ENCODE measurements at places on chromosomes 12 and 14. TPM values are rescaled to one million over a fixed set of nuclear protein-coding genes. Genes with fewer than 3 reads are reported as not detected.

The MGST1 gene
- 132 TPM for polyA plus RNA-seq

The TCL1A gene
- 0.95 TPM for polyA plus RNA-seq

DNA sequence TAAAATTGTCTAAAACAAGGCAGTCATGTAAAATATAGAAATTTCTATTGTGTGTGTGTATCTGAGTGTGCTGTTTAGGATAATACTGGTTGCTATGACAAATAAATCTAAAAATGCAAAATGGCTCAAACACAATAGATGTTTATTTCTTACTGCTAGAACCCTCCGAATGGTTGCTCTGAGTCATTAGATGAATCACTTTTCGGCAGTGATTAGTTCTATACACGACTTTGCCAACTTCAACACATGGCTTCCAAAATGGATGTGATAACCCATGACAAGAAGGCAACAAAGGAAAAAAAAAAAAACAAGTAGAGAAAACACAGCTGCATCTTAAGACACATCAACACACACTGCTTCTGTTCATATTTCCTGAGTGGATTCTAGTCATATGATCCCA lies 729.2 kb downstream of the AACS start:
- no peak for DNase-seq
- no peaks in the 10 kb centered on the region for H3K4me1 ChIP-seq
- no peaks in the 10 kb centered on the region for H3K36me3 ChIP-seq
- H3K27ac ChIP-seq: no peak overlapping the region
- H3K27me3 ChIP-seq: no peaks in the 10 kb centered on the region

DNA sequence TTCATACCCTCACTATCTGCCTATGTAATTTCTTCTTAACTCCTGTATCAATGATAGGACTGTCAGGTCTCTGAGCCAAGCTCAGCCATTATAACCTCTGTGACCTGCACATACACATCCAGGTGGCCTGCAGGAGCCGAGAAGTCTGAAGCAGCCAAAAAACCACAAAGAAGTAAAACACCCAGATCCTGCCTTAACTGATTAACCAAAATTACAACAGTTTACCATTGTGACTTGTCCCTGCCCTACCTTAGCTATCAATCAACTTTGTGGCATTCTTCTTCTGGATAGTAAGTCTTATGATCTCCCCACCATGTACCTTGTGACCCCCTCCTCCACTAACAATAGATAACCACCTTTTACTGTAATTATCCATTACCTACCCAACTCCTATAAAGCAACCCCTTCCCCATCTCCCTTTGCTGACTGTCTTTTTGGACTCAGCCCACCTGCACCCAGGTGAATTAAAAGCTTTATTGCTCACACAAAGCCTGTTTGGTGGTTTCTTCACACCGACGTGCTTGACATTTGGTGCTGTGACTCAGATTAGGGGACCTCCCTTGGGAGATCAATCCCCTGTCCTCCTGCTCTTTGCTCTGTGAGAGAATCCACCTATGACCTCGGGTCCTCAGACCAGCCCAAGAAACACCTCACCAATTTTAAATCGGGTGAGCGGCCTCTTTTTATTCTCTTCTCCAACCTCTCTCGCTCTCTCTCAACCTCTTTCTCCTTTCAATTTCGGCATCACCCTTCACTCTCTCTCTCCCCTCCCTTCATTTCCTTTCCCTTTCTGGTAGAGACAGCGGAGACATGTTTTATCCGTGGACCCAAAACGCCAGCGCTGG lies 11.5 kb upstream of the LGMN start:
- no peak for DNase-seq
- H3K4me1 ChIP-seq: no peaks in the 10 kb centered on the region
- no peaks in the 10 kb centered on the region for H3K27me3 ChIP-seq
- H3K36me3 ChIP-seq: no peaks in the 10 kb centered on the region

GRCh38 chr12:123024819-123025391 lies 44.4 kb downstream of the ARL6IP4 start:
- no peaks in the 10 kb centered on the region for H3K27me3 ChIP-seq
- peaks cover 3% of the 10 kb centered on the region for H3K4me1 ChIP-seq
- no peak overlapping the region for H3K4me3 ChIP-seq
- H3K36me3 ChIP-seq: peaks cover 30% of the 10 kb centered on the region
- H3K27ac ChIP-seq: no peak overlapping the region

The C12orf54 gene
- polyA plus RNA-seq: 0.86 TPM

The KLRC2 gene
- polyA plus RNA-seq: 13.3 TPM

The RNU4-1 gene
- polyA plus RNA-seq: not detected

- no peak overlapping the region for H3K4me3 ChIP-seq
- no peak overlapping the region for H3K27ac ChIP-seq
- H3K36me3 ChIP-seq: no peaks in the 10 kb centered on the region
- no peak for DNase-seq
- no peaks in the 10 kb centered on the region for H3K4me1 ChIP-seq
- no peaks in the 10 kb centered on the region for H3K27me3 ChIP-seq
Measured at GRCh38 chr14:80615831-80616230, 325.7 kb downstream of the CEP128 start.

The CDKN3 gene
- polyA plus RNA-seq: 18.0 TPM

DNA sequence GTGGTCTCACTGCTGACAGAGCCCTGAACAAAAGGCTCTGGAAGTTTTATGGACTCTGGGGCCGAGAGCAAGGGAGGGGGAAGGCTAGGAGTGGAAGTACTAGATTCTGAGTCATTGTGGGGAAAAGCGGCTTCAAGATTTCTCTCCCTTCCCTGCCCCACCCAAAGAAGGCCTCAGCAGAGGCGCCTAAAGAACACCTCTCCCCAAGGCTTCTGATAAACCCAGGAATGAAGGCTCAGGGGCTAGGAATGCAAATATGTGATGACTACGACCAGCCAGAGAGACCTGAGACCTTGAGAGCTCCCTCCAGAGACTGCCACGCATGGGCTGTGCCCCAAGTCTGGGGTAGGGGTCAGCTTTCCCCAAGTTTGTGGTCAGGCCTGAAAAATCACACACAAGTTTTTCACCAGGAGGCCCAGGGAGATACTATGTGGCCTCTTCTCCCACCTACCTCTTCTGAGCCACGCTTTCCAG lies 130.7 kb upstream of the HIF1A start:
- no peak overlapping the region for H3K27ac ChIP-seq
- H3K4me3 ChIP-seq: no peak overlapping the region
- peaks cover 6% of the 10 kb centered on the region for H3K27me3 ChIP-seq
- H3K36me3 ChIP-seq: no peaks in the 10 kb centered on the region
- no peak for DNase-seq
- peaks cover 20% of the 10 kb centered on the region for H3K4me1 ChIP-seq

GRCh38 chr12:107760207-107760808 lies 629 bp downstream of the PRDM4 start:
- H3K27ac ChIP-seq: no peak overlapping the region
- peak overlapping the region; percentile 75 for H3K4me3 ChIP-seq
- H3K27me3 ChIP-seq: no peaks in the 10 kb centered on the region
- DNase-seq: no peak
- peaks cover 11% of the 10 kb centered on the region for H3K4me1 ChIP-seq

- no peaks in the 10 kb centered on the region for H3K27me3 ChIP-seq
- no peak for DNase-seq
- no peak overlapping the region for H3K4me3 ChIP-seq
Measured at GRCh38 chr14:61537563-61538463, 157.5 kb upstream of the HIF1A start.

DNA sequence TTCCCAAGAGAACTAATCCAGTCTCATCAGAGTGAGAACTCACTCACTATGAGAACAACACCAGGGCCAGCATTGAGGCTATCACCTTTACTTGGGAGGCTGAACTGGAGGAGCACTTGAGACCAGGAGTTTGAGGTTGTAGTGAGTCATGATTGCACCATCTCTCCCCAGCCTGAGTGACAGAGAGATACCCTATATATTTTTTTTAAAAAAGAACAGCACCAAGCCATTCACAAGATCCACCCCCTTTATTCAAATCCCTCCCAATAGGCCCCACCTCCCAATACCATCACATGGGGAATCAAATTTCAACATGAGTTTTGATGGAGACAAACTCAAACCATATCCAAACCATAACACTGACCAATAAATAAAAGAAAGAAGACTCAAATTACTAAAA lies 3.7 kb upstream of the TMX1 start:
- no peak for DNase-seq
- H3K36me3 ChIP-seq: no peaks in the 10 kb centered on the region
- no peak overlapping the region for H3K27ac ChIP-seq
- H3K27me3 ChIP-seq: no peaks in the 10 kb centered on the region
- H3K4me3 ChIP-seq: no peak overlapping the region

- H3K27me3 ChIP-seq: peaks cover 16% of the 10 kb centered on the region
- no peak overlapping the region for H3K27ac ChIP-seq
- no peaks in the 10 kb centered on the region for H3K36me3 ChIP-seq
- H3K4me1 ChIP-seq: peaks cover 26% of the 10 kb centered on the region
Measured at GRCh38 chr14:100588671-100589070, 1.5 kb upstream of the BEGAIN start.

GRCh38 chr14:28766469-28766955 lies at the start of gene FOXG1:
Gene FOXG1, plus strand, starts transcription at chr14:28766787. Its CDS starts 493 bp downstream, at chr14:28767280.
- H3K4me3 ChIP-seq: no peak within 1 kb of the TSS
- no peak for DNase-seq
- H3K4me1 ChIP-seq: peaks cover 18% of the 10 kb centered on the region
- H3K27ac ChIP-seq: no peak within 1 kb of the TSS
- H3K36me3 ChIP-seq: no peaks in the 10 kb centered on the region

DNA sequence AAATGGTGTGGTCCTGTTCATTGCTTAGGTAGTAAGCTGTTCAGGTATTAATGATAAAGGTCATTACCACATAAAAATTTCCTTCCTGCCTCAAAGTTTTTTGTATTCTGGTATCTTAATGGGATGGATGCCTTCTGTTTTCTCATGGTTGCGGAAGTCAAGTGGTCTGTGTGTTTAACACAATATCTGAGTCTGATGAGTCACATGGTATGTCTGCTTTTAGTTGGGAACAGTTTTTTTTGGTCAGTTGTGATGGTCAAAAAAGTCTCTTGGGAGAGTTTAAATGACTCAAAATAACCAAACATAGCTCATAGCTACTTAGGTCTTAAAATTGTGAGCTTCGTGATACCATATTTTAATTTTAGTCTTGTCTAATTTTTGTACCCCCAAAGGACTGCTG lies 40.7 kb downstream of the STK38L start:
- DNase-seq: no peak
- no peaks in the 10 kb centered on the region for H3K36me3 ChIP-seq
- H3K27ac ChIP-seq: no peak overlapping the region
- no peaks in the 10 kb centered on the region for H3K27me3 ChIP-seq
- no peak overlapping the region for H3K4me3 ChIP-seq

The CAPZA3 gene
- not detected for polyA plus RNA-seq

The GPR162 gene
- 113 TPM for polyA plus RNA-seq

DNA sequence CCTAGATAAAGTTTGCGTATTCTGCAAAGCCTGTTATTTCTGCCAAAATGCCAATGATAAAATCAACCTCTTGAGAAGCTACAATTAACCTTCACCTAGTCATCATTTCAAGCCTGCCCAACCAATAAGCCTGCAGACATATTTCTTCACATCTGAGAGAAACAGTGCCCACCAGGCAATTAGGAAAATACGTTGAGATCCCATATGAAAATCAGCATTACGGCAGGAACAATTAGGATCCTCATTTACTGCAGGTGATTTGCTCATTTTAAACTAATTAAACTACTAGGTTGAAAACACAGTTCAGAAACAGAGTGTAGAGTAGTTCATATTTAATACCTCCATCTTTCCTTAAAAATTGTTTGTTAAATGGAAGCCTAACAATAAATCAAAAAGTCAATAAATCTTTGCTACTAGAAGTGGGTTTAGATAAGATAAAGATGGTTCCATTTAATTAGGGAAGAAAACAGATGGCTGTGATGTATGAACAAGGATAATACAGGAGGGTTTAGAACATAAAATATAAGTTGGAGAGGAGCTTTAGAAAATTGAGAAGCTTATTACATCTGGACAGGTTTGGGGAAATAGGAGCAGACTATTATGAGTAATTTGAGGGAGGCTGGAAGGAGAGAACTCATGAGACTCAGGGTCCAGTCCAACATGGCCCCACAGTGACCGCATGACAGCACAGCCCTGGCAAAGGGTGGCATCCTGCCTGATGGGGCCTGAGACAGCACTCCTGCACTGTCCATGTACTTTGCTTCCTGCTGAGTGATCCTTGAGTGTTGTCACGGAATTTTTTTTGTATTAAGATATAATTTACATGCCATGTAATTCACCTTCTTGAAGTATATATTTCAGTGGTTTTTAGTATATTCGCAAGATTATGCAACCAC lies 26.9 kb upstream of the PYGL start:
- DNase-seq: no peak
- no peak overlapping the region for H3K4me3 ChIP-seq
- H3K27ac ChIP-seq: no peak overlapping the region
- H3K36me3 ChIP-seq: peaks cover 16% of the 10 kb centered on the region

DNA sequence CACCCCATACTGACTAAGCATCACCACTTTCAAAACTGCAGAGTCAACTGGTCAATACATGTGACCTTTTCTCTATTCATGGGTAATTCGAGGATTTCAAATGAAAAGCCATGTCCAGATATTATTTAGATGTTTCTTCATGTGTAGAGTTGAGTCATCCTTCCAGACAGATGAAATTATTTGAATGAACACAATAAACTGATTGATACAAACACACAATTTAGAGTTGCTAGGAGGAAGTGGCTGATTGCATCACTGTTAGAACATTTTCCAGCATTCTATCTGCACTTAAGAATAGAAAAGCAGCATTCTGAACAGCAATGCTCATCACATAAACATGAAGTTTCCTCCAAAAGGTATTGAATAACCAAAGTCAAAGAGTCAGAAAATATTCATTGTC lies 273.5 kb upstream of the SOX5 start:
- no peaks in the 10 kb centered on the region for H3K4me1 ChIP-seq
- H3K27me3 ChIP-seq: no peaks in the 10 kb centered on the region
- DNase-seq: no peak
- H3K4me3 ChIP-seq: no peak overlapping the region

DNA sequence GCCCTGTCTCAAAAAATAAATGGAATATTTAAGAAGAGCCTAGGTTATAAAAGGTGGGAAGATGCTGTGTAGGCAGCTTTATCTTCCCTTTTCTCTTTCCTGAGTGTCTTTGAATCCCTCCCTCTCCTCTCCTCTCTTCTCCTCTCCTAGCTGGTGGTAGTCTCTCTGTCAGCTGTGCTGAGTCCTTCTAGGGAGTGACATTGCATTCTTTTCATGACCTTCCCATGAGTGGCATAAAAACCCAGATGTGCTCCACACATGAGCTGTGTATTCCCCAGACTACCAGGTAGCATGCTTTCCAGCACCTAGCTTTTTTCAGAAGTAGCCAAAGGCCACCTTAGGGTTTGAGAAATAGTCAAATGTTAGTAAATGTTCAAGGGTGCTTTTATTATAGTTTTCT lies 23.6 kb downstream of the SAMD4A start:
- no peak for DNase-seq
- no peak overlapping the region for H3K27ac ChIP-seq
- H3K4me1 ChIP-seq: no peaks in the 10 kb centered on the region
- no peak overlapping the region for H3K4me3 ChIP-seq

Measured in spinal cord (tissue), 10 donors.